ENCODE measurements at places on chromosomes 3 and 15. TPM values are rescaled to one million over a fixed set of nuclear protein-coding genes. Genes with fewer than 3 reads are reported as not detected.

Gene PARP16
- total RNA-seq = 11.5 TPM

Gene ADAMTS17
- total RNA-seq = not detected

Gene SMCO1
- not detected for total RNA-seq

Gene LRRC34
- total RNA-seq = 5.7 TPM

Gene ROBO2
- total RNA-seq = not detected

All from activated B cell treated with CpG ODN at 0.5 μM for 24 hours (primary cell).